Stimulated activated CD8-positive, alpha-beta memory T cell treated with anti-CD3 and anti-CD28 coated beads, Interleukin-4, amount 100 ng/mL, for 1 hour (primary cell): ENCODE measurements at places on chromosomes 7 and 10.

- no peak for DNase-seq
These were observed 68.7 kb upstream of the PRKG1 start for GRCh38 chr10:51005551-51005950.

GRCh38 chr10:28845009-28845682 lies 167.8 kb downstream of the BAMBI start:
- no peak for DNase-seq

DNA sequence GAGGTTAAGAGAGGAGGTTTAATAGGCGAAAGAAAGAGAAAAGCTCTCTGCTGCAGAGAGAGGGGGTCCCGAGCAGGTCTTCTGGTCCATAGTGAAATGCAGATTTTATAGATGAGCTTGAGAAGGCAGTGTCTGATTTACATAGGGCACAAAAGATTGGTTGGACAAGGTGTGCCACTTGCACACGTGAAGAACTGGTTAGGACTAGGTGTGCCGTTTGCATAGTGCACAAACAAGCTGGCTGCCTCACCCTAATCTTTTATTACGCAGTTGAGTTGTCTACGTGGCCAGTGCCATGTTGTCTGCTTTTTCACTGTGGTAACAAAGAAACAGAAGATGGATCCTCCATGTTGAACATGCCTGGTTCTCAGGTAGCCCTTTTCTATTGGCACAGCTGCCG lies 82.6 kb downstream of the AMPH start:
- no peak for DNase-seq

GRCh38 chr7:101378751-101379174 lies 16.1 kb downstream of the COL26A1 start:
- no peak for DNase-seq

DNA sequence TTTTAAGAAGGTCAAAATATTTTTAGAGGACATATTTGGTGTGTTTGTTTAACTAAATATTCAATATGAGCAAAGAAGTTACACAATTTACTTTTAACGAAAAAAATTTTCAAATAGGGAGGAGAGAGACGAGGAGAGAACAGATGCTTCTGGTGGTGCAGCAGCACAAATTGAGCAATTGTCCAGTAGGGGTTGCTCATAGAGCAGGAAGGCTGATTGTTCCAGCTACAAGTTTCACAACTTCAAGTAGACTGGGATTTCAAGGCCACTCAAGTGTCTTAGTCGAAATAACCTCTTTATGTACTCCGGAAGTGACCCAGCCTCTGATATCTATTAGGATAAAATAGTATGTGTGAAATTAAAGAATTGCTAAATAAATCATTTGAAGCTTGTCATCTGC lies 197.9 kb downstream of the HDAC9 start:
- DNase-seq: no peak

DNA sequence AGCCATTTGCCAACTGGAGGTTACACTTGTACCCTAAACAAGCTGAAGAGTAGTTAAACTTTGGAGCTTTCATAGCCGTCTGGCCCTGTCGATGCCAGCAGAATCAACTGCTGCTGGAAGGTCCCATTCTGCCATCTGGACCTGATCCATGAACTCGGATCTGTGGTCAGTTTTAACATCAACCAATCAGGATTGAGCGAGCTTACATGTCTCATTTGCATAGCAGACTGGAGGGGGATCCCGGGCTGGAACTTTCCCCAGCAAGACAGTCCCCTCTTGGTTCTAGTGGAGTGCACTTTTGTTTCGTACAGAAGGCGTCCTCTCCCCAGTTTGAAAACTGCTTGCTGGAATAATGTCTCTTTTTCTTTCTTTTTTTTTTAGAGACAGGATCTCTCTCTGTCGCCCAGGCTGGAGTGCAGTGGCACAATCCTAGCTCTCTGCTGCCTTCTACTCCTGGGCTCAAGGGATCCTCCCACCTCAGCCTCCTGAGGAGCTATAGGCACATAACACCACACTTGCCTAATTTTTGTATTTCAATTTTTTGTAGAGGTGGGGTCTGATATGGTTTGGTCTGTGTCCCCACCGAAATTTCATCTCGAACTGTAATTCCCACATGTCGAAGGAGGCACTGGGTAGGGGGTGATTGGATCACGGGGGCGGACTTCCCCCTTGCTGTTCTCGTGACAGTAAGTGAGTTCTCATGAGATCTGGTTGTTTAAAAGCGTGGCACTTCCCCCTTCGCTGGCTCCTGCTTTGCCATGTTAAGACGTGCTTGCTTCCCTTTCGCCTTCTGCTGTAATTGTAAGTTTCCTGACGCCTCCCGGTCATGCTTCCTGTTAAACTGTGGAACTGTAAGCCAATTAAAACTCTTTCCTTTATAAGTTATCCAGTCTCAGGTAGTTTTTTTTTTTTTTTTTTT lies 42.8 kb upstream of the SEPHS1 start:
- DNase-seq: no peak

DNA sequence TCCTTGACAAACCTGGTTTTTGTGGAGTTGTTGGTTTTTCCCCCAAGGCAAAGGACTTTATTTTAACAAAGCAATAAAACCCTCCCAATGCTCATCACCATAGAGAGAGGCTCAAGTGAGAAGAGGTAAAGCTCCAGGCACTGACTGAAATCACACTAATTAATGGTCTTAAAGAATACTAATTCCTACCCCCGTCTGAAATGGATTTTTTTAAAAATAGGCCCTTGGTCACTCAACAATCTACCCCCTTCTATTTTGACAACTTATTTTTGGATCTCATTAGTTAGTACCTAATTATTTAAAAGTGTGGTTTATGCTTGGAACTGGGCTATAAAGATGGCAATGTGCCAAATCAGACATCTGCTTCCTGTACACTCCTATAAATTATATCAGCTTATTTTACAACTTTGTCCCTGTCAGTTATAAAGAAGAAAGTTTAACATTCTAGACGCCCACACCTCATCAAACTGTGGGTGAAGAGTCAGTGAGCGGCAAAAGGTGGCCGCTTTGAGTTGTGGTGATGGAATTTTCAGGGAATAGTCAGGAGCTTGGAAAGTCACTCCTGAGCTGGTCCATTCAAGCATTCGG lies 10.6 kb downstream of the GLI3 start:
- DNase-seq: no peak

DNA sequence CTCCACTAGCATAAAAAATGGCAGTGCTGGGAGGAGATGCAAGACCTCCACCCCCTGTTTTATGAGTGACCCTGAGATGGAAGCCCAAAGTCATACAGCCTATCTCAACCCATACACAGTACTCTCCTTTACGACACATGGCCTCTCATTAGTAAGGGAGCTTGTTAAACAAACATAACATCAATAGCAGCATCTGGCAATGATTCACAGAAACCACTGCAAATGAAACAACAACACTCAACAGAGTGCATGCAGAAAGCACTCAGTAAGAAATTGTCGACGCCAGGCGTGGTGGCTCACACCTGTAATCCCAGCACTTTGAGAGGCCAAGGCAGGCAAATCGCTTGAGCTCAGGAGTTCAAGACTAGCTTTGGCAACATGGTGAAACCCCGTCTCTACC lies 27.5 kb upstream of the FIGNL1 start:
- DNase-seq: no peak

- no peak for DNase-seq
These were observed 139.0 kb upstream of the TNS3 start for GRCh38 chr7:47720907-47721244.

- no peak for DNase-seq
These were observed 319.2 kb upstream of the LRRN3 start for GRCh38 chr7:110771717-110772116.

DNA sequence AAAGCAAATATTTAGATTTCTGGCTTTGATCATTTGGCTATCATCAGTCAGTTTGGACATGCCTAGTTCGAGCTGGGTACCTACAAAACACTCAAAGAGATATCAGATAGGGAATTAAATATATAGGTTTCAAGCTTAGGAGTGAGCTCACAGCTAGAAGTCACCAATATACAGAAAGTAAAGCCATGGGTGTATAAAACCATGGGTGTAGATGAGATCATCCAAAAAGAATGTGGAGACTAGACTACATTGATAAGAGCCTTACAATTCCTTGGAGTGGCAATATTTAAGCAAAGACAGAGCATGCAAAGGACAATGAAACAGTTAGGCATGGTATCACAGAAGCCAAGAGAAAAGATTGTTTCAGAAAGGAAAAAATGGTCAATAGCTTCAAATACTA lies 7.2 kb upstream of the RALA start:
- no peak for DNase-seq

DNA sequence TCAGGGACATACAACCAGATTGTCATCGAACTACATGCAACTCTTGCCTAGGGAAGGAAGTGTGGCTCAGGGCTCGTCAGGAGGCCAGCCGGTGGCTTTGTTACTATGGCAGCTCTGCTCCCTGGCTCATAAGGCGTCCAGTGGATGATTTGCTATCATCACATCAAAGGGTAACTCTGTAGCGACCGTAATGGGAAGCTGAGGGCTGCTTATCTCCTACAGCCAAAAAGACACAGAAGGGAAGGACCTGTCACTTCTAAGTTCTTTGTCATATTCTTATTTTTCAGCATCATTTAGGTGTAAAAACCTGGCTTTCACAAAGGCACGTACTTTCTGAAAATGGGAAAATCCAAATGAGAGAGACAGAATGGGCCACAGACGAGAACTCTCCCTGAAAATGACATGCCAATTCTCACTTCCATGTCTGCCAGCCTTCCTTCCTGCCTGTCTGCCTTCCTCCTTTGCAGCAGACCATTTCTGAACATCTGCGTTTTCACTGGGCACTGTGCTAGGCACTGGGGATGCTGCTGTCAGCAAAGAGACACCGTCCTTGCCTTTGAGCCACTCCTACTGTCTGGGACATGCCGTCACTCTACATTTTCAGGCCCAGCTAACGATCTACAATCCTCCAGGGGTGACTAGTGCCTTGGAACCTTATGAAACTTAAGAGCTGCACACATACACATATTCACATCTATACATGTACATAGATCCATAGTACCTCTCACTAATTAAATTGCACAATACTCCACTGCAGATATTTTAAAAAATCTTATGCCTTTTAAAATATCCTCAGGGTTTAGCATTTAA lies 26.9 kb downstream of the ENKUR start:
- no peak for DNase-seq

DNA sequence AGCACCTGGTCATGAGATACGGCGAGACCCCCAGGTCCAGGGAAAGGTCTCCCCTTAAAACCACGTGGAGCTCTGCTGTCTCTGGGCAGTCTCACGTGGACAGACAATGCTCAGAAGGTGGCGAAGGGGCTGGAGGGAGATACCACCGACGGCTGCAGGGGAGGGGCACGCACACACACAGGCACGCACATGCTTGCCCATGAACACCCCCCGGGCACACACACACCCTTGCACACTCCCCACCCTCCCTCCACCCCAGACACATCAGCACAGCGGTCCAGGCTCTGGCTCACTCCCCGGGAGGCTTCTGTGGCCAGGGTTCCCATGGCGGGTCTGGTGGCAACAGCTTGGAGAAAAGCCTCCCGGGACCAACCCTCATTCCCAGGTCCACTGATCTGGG lies 52.4 kb upstream of the TNRC18 start:
- no peak for DNase-seq

- DNase-seq: no peak
These were observed 14.6 kb downstream of the GBX1 start for GRCh38 chr7:151152643-151153513.

GRCh38 chr7:34723866-34724490 lies 66.0 kb downstream of the NPSR1 start:
- DNase-seq: no peak

DNA sequence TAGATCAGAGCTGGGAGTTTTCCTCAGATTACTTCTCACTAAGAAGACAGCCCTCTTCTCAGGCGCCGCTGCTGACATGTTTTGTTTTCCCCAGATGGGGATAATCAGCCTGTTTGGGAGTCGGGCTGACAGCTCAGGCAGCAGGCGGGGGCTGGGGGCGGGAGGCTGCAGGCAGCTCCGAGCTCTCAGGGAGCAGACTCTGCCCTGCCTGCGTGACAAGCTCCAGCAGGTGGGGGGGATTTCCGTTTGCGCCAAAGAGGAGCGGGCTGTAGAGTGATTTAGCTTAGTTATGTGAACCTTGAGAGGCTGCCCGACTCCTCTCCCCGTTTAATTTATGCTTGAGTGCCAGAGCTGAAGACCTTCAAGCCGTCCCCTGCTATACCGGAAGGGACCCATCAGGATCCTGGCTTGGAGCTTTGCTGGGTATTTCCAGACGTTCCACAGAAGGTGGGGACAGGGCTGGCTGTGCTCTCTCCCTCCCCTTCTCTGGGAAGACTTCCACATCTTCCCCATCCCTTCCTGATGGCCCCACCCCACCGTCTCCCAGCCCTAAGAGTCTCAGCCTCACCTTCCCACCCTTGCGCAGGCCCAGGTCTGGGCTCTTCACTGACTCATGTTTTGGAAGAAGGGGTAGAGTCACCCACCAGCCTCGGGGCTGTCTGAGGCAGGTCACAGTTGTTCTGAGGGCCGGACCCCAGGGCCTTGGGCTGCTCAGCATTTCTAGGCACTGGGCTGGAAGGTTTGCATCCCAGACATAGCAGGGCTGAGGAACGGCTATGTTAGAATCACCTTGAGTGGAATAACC lies 24.7 kb upstream of the ADCYAP1R1 start:
- DNase-seq: no peak

DNA sequence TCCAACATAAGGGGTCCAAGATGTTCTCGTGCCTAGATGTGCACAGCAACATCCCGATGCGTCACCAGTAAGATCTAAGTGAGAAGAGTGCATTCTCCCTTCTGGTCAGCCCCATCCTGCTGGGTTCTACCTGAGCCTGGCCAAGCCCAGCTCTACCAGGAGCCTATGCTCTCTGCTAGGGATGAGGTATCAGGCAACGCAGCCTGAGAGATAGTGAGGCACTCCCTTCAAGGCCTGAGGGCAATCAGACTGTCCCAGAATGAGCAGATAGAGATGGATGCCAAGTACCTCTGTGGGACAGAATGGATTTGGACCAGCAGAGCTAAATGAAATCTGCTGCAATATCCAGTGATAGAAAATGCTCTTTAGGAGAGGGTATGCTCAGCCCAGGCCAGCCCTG lies 26.7 kb downstream of the DDC start:
- DNase-seq: no peak

DNA sequence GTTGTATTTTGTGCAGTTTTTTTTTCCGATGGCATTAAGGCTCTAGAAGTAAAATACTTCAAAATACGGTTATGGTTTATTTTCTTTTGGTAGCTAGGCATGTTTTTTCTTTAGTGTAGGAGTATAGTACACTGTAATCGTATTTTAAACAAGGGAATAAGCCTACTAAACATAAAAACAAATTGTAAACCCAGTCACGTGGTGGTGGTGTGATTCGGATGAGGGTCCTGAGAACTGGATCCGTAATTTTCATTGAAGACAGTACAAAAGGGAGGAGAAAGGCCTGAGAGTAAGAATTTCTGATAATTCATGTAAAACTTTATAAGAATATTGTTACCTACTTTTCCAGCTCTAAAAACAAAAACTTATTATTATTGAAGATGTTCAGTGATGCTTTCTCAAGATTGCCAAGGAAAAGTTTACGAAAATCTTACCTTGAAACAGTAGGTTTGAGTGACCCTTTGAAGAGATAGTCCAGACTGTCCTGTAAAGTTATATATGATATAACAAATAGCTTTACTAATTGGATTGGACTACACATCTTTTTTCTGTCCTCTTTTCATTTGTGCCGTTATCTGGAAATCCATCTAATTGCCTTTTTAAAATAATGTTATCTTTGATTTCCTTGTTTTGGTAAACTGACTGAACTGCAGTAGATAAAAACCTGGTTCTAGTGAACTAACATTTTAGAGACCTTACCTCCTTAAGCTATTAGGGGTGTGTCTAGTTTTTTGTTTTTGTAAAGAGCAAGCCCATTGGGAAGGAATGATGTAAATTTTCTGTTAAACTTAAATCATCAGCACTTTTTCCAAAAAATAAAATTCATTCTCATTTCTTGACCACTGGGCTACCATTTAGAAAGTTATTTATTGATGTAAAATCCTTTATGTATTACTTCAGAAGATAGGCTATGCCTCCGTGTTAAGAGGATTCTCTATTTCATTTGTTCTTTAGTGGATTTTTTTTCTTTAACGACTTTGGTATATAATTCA lies 1.0 kb upstream of the PBLD start:
- no peak for DNase-seq
